ENCODE measurements at places on chromosomes 4 and X.

DNA sequence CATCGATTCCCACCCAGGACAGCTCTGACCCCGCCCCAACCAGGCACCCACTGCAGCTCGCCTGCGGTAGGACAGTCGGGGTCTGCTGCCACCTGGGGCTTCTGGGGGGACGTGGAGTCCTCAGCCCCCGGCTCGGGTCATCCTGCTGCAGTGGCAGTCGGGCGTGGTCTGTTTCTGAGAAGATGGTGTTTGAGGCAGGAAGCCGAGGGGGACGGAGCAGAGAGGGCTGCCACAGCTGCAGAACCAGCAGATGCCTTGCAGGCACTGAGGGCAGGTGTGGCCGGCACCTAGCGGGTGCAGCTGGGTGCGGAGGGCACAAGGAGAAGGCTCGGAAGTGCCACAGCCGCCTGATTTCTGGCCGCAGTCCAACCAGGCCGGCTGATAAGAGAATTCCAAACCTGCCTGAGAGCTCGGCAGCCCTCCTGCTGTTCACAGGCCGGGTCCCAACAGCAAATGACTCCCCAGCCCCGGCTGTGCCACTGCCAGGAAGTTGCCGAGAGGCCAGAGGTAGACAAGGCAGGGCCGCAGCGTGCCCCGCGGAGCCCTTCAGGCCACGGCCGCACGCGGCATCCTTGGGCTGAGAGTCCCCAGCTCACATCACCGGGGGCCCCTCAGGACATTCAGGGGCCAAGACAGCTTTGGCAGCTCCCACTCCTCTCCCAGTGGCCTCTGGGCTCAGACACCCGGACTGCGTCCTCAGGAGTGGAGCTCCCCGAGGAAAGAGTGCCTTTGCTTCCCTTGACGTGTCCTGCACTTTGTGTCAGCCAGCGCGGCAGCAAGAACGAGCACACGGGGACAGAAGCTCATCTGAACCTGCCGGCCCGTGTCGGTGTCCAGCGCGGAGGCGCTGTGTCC, 9.4 kb upstream of the CPLX1 start:
- no peak for DNase-seq

- DNase-seq: peak; percentile 92
Measured at GRCh38 chr4:86935566-86935852, 698 bp downstream of the AFF1 start.

- no peak for DNase-seq
Measured at GRCh38 chr4:2333916-2334644, 72.2 kb upstream of the MXD4 start.

DNA sequence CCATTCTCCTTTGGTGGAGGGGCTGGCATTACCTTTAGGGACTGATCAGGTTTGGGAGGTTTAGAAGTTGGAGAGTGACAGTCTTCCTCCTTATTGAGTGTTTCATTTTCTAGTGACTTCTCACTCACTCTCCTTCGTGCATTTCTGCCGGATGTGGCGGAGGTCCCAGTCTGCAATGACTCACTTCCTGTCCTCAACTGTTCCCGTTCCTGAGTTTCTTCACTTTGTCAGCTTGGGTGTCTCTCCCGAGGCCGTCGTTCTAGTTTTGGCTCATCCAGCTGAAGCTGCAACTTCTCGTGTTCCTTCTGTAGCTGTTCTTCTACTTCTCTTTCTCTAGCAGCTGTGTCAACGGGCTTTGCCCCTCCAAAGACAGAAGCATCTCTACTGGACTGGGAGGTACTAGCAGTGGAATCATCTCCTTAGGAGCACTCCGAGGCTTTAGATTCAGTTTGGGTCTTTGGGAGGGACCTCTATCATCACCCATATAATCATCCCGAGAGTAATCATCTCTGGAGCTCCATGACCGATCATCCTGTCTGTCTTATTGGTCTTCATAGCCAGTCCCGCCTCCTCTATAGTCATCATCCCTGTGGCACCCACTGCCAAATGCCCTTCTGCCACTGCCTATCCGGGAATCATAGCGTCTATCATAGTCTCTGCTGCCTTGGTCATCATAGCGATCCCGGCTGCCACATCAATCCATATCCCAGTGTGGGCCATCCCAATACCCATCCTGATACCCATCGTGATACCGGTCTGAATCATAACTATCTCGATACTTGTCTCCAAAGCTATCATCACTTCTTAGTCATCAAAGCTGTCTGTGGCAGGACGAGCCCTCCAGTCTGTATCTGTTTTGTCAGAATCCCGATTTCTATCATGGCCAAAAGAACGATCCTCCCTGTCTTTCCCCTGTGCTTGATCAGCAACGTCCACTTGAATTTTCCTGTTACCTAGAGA, 35.3 kb upstream of the VSIG4 start:
- no peak for DNase-seq

- no peak for DNase-seq
Measured at GRCh38 chr4:119697887-119698393, 69.3 kb upstream of the PDE5A start.

DNA sequence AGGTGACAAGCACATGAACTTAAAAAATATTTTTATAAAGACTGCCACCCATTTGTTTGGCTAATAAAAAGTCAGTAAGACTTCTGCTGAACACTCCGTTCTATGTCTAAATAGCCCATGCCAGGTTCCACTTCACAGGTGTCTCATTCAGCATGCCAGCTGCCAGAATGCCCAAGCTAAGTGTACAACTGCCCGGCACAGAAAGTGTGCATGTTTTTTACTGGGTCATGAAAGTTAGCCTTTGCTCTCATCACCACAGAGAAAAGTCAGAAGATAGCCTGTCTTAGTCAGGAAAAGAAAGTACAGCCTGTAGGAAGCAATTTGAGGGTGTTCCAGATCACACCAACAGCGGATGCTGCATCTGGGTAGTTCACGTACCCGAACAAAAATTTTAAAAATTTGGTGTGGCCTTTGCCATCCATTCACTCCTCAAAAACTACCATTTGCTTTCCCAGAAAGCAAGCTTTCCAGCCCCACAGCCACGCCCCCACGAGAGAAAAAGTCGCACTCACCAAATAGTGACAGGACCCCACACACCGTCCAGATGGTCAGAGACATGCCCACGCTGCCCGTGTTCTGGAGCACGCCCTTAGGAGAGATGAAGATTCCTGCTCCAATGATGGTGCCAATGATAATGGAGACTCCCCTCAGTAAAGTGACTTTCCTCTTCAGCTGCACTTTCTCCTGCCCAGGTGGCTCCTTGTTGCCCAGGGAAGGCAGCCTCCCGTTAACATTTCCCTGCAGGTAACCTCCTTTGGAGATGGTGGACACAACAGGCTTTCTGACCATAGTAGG, 671 bp downstream of the SLC7A11 start:
- no peak for DNase-seq

DNA sequence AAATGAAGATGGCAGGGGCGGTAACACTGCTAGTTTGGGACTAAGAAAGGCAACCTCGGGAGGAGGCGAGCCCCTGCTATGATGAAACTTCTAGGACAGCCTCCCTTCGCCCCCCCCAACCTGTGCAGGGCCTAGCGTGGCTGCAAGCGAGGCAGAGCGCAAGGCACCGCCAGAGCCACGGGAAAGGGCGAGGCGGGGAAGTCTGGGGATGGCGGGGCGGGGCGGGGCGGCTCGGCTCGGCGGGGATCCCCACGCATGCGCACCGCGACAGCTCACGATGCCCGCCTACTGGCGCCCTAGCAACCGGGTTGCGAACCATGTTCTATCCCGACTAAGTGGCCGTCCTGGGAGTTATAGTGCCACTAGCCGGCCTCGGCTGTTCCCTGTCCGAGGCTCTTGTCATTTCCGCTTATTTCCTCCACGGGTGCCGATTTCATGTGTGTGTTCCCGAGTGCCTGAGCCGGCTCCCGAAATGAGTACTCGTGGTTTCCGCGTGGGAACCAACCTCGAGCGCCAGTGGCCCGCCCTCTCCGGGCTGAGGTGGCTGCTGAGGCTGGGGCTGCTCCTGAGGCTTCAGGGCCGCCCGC, 28.7 kb upstream of the RBMX start:
- peak; percentile 91 for DNase-seq

DNA sequence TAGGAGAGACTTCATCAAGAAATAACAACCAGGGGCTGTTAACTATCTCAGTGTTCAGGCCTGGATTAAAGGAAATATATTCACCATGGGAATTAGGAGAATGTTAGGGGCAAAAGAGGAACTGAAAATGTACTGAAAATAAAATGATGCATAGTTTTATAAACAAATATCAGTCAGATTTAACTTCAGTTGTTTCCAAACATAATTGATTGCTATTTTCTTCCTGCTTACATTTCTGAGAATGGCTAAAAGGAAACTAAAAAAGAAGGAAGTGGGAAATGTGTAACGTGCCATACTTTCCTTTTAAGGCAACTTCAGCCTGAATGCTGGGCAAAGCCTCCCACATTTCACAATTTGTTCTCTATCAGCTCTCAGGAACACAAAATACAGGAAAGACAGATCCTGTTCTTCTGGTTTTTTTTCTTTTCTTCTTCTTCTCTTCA, 178.1 kb downstream of the MAML3 start:
- DNase-seq: no peak

- DNase-seq: no peak
Measured at GRCh38 chrX:1657367-1658070, 42.7 kb downstream of the ASMT start.

- no peak for DNase-seq
Measured at GRCh38 chr4:6372649-6373525, 99.5 kb downstream of the PPP2R2C start.

GRCh38 chr4:101158134-101158482, 189.2 kb downstream of the PPP3CA start:
- DNase-seq: no peak

- no peak for DNase-seq
Measured at GRCh38 chr4:116391020-116391419, 694.4 kb downstream of the TRAM1L1 start.

DNA sequence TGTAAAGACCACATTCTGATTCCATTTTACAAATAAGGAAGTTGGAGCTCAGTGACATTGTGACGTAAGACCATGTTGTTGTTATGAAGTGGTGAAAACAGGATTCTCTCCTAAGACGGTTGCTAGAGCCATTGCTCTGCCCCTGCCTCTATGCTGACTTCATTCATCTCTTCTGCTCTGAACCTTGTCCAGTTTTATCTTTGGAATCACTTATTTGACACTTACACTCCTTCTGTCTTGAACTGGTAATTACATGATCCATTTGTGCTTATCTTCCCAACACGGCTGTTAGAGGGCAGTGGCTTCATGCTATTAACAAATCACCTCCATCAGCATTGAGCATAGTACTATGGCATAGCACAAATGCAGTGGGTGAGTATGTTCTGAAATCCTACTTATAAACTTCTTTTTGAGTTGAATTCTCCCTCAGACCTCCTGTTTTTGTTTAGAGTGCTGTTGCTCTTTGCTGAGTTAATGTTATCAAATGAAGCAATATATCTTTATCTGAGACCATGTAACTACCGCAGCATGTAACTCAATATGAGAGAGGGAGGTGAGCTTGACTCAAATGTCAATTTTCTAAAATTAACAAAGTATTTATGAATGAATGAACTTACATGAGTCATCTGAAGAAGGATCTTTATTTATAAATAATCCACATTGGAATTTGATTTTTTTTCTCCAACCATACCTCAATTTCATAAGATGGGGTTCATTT, 177.8 kb downstream of the RASL11B start:
- no peak for DNase-seq

DNA sequence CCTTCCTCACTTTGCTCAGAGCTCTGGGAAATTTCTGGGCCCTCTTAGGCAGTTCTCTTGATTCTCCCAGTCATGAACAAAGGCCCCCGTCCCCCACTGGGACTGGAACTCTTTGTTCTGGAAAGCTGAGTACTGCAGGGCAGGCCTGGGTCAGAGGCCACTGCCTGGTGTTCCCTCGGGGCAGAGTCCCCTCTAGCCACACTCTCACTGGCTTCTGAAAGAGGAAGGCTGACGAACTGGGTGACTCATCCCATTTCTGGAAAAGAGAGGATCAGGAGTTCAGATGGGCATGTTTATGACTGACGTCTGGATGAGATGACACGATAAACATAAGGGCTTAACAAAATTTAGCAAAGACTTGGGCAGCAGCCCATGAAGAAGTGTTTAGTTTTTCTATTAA, 47.7 kb downstream of the DDX3X start:
- DNase-seq: no peak

GRCh38 chrX:132483951-132484350, 4.9 kb downstream of the MBNL3 start:
- DNase-seq: no peak

GRCh38 chrX:39689376-39690104, 408.2 kb downstream of the BCOR start:
- no peak for DNase-seq
